CD4-positive, alpha-beta memory T cell (primary cell): ENCODE measurements at places on chromosomes 1 and 21. TPM values are rescaled to one million over a fixed set of nuclear protein-coding genes. Genes with fewer than 3 reads are reported as not detected.

GRCh38 chr21:45071078-45071873 lies 3.1 kb upstream of the ADARB1 start:
- no peak overlapping the region for H3K27ac ChIP-seq
- peaks cover 15% of the 10 kb centered on the region for H3K4me1 ChIP-seq
- no peaks in the 10 kb centered on the region for H3K27me3 ChIP-seq
- DNase-seq = no peak
- H3K36me3 ChIP-seq = no peaks in the 10 kb centered on the region

DNA sequence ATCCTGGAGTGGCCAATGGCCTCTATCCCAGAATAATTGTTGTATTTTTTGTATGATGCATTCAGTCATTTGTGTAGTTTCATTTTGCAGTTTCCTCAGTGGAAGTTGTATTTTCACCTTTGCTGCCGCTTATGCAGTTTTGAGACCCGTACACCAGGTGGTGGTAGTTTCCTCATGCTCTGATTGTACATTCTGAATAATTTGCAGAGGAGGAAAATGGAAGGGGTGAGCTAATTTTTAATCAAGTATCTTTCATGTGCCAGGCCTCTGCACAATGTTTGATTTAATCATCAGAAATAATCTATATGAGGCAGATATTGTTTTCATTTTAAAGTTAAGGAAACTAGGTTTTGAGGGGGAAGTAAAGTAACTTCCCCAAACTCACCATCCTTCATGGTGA lies 29.5 kb downstream of the HLX start:
- H3K27me3 ChIP-seq = no peaks in the 10 kb centered on the region
- H3K4me3 ChIP-seq = no peak overlapping the region
- no peaks in the 10 kb centered on the region for H3K4me1 ChIP-seq
- no peak overlapping the region for H3K27ac ChIP-seq

GRCh38 chr21:45288441-45288841 lies 746 bp upstream of the POFUT2 start:
- H3K4me3 ChIP-seq = no peak overlapping the region
- no peak for DNase-seq
- H3K36me3 ChIP-seq = peaks cover 24% of the 10 kb centered on the region

DNA sequence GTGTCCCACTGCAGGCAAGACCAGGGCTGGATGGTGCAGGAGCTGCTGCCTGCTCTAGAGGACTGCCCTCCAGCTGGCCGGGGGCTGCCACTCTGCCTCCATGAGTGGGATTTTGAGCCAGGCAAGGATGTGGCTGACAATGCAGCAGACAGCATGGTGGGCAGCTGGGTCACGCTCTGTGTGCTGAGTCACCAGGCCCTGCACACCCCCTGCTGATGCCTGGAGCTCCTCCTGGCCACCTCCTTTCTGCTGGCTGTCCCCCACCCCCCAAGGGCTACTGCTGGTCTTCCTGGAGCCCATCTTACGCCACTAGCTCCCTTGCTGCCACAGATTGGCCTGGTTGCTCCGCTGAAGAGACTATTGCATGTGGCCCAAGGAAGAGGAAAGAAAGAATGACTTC lies 3.9 kb upstream of the ZSCAN20 start:
- peaks cover 17% of the 10 kb centered on the region for H3K4me1 ChIP-seq
- no peaks in the 10 kb centered on the region for H3K27me3 ChIP-seq
- no peak overlapping the region for H3K4me3 ChIP-seq
- H3K36me3 ChIP-seq = no peaks in the 10 kb centered on the region

GRCh38 chr1:20584890-20585289 lies 4.0 kb upstream of the CDA start:
- H3K4me1 ChIP-seq = no peaks in the 10 kb centered on the region
- no peak for DNase-seq
- H3K27me3 ChIP-seq = peaks cover 8% of the 10 kb centered on the region
- no peaks in the 10 kb centered on the region for H3K36me3 ChIP-seq
- H3K27ac ChIP-seq = no peak overlapping the region

DNA sequence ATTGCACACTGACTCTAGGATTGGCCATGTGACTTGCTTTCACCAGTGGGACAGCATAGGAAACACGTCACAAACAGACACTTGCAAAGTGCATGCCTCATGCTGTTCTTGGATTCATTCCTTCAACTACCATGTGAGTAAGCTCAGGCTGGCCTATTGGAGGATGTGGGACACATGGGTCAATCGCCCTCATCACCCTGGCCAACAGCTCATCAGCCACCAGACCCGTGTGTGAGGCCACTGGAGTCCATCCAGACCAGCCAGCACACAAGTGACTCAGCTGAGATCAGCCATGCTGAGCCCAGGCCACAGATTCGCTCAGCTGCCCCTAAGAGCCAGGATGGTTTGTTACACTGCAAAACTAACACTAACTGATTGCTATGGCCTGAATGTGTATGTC lies 216.1 kb upstream of the GRIK3 start:
- peaks cover 4% of the 10 kb centered on the region for H3K27me3 ChIP-seq
- DNase-seq = no peak
- no peak overlapping the region for H3K4me3 ChIP-seq
- H3K4me1 ChIP-seq = no peaks in the 10 kb centered on the region
- H3K27ac ChIP-seq = no peak overlapping the region

GRCh38 chr1:100217834-100218233 lies 31.8 kb downstream of the DBT start:
- no peak overlapping the region for H3K4me3 ChIP-seq
- no peak for DNase-seq
- no peak overlapping the region for H3K27ac ChIP-seq
- H3K36me3 ChIP-seq = peaks cover 23% of the 10 kb centered on the region
- no peaks in the 10 kb centered on the region for H3K4me1 ChIP-seq
- H3K27me3 ChIP-seq = no peaks in the 10 kb centered on the region

DNA sequence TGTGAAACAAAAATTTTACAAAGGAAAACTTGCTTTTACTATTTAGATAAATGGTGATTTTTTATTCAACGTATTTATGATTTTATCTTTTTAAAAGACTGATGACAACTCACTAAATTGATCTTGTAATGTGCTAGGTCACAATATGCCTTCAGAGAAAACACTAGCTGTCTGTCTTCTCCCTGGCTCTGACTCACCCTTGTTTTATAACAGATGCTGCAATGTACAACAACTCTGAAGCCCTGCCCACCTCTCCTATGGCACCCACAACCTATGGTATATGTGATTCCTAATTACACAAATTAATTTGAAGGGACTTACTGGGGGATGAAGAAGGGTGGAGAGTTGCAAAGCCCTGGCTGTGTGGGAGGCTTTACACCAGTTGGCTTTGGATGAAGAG lies 24.7 kb upstream of the HSD17B7 start:
- H3K27ac ChIP-seq = no peak overlapping the region
- H3K4me1 ChIP-seq = no peaks in the 10 kb centered on the region
- no peaks in the 10 kb centered on the region for H3K36me3 ChIP-seq
- DNase-seq = no peak

DNA sequence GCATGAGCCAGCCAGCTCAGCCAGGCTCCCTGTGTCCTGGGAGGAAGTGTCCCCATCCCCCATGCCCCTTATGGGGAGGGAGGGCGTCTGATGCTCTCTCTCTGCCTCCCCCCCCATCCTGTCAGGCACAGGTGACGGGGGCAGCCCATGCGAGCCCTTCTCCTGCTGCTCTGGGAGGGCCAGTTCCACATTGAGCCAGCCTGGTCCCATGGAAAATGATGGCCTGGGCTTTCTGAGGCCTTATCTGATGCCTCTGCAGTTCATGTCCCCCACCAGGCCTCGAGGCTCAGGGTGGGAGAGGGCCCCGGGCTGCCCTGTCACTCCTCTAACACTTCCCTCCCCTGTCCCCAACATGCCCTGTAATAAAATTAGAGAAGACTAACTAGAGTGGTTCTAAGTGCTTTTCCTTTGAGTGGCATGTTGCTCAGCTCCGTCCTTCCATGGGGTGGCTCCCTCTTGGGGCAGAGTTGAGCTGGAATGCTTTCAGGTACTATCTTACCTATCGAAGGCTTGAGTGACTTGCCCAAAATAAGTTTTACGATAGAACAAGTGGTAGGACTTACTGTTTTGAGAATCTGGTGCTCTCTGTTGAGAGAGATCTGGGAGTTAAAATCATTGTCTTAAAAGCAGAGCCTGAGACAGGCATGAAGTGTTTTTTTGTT lies 1.8 kb upstream of the MTFR1L start:
- no peak overlapping the region for H3K4me3 ChIP-seq
- H3K27me3 ChIP-seq = no peaks in the 10 kb centered on the region
- DNase-seq = no peak

DNA sequence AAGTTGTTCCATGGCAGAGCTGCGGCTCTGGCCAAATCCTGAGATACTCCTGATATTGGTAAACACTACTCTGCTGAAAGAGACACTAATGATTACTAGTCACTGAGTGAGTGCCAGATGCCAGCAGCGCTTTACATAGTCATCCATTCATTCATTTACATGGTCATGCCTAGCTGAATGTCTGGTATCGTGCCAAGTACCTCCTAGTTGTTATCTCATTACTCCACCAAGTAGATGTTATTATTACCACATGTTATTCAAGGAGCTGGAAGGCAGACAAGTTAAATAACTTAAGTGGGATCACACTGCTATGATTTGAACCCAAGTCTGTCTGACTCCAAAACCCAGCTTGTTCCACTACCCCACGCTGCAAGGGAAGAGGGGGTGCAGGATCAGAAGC lies 4.7 kb downstream of the OLFML2B start:
- H3K27ac ChIP-seq = no peak overlapping the region
- no peaks in the 10 kb centered on the region for H3K4me1 ChIP-seq
- no peaks in the 10 kb centered on the region for H3K27me3 ChIP-seq
- DNase-seq = no peak
- no peaks in the 10 kb centered on the region for H3K36me3 ChIP-seq
- no peak overlapping the region for H3K4me3 ChIP-seq

DNA sequence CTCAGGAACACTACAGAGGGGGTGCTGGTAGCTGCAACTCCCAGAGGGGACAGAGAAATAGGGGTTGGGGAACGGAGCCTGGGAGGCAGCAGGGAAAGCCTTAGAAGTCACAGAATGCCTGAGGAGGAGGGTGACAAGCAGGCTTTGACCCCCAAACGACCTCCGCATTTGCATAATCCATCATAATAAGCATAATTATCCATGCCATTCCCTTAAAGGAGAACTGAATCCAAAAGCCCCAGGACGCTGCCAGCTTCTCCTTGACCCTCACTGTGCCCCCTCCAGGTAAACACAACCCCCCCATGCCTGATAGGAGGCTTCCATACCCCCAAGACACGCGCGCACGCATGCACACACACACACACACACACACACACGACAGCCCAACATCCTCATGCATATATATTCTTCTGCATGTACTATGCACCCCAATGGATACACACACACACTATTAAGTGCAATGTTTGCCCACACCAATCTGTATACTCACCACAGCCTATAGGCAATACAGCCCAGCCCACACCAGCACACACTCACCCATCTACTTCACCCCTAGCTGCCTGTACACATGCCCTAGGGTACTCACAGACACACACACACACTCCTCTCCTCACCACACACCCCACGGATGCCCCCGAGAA lies 27.8 kb downstream of the SDC3 start:
- no peak overlapping the region for H3K27ac ChIP-seq
- no peaks in the 10 kb centered on the region for H3K27me3 ChIP-seq
- H3K4me3 ChIP-seq = no peak overlapping the region
- no peaks in the 10 kb centered on the region for H3K4me1 ChIP-seq

GRCh38 chr1:161265305-161265704 lies 6.8 kb downstream of the PCP4L1 start:
- H3K4me3 ChIP-seq = no peak overlapping the region
- H3K27ac ChIP-seq = no peak overlapping the region
- DNase-seq = no peak
- no peaks in the 10 kb centered on the region for H3K4me1 ChIP-seq

DNA sequence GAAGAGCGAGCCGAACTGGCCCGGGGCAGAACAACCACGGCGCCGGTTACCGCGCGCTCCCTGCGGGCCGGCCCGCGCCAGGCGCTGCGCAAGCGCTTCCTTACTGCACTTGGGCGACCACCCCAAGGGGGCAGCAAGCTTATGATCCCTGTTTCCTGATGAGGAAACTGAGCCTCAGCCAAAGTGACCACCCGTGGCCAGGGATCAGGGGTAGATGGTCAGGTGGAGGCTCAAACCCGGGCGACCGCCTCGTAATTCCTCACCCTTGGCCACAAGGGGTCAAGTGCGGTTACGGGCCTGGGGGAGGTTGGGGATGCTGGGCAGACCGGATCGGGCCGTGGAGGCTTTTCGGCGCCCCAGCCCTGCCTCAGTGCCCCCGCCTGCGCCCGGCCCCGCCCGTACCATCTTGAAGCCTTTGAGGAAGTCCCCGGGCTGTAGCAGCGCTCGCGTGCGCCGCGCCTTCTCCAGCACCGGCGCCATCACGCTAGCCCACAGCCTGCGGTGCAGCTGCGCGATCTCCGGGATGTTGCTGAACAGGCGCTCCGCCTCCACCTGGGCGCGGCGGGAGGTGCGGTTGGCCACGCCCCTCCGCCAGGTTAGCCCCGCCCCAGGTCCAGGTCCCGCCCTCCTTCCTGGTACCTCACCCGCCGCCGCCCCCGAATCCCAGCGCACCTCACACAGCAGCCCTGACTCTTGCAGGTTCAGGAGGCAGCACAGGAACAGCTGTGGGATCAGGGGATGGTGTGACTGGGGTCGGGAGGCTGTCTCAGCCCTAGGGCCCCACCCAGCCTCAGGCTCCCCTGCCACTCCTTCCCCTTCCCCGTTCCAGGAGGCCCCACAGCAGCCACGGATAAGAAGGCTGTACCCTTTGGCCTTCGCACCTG lies 5.4 kb upstream of the TNFRSF25 start:
- no peaks in the 10 kb centered on the region for H3K27me3 ChIP-seq
- H3K36me3 ChIP-seq = no peaks in the 10 kb centered on the region
- peak; percentile 26 for DNase-seq
- no peak overlapping the region for H3K4me3 ChIP-seq
- H3K4me1 ChIP-seq = peaks cover 14% of the 10 kb centered on the region
- no peak overlapping the region for H3K27ac ChIP-seq

DNA sequence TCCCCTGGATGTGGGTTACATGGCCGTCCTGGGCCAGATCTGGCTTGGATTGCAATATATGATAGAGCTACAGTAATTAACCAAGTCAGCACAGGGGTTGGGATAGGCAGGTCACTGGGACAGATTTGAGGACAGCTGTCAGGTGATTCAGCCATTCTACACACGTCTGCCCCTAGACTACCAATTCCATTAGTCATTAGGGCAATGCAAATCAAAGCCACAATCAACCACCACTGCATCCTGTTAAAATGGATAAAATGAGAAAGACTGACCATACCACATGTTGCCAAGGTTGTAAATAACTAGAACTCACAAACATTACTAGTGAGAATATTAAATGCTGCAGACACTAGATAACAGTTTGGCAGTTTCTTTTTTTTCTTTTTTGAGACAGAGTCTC lies 16.0 kb downstream of the C21orf58 start:
- DNase-seq = no peak
- no peaks in the 10 kb centered on the region for H3K36me3 ChIP-seq
- no peaks in the 10 kb centered on the region for H3K4me1 ChIP-seq

Gene GFI1
- 30.6 TPM for total RNA-seq

Gene BRDT
- total RNA-seq = not detected

Gene GBP6
- 0.23 TPM for total RNA-seq

Gene NLRP3
- total RNA-seq = 14.6 TPM

Gene ACTA1
- total RNA-seq = not detected

Gene MAP3K21
- total RNA-seq = 2.8 TPM
